ENCODE measurements at places on chromosomes 5 and 9.

- peak; percentile 57 for DNase-seq
These were observed 18.1 kb upstream of the RGMB start for GRCh38 chr5:98755406-98755805.

DNA sequence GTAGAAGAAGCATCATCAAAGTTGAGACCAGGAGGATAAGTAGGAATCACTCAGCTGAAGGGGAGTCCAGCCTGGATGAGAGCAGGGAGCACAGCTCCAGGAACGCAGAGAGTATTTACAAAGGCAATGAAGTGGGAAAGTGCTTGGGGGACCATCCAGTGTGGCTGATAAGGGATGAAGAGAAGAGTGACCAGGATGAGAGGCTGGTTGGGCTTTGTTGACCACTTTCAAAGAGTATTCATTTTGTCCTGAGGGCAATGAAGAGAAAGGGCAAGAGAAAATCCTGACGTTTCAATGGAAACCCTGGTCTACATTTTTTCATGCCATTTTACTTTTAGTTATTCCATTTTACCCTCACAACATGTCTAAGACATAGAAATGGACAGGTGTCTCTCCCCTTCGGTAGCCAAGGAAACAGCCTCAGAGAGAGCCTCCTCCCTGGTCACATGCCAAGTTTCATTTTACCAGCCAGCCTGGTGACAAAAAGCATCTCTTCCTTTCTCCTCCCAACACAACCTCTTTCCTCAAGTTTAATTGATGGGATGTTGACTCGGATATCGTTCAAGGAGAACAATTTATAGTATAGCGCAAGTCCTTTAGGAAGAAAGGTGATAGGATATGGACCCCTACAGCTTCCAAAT, 492.7 kb upstream of the CLINT1 start:
- DNase-seq = no peak

DNA sequence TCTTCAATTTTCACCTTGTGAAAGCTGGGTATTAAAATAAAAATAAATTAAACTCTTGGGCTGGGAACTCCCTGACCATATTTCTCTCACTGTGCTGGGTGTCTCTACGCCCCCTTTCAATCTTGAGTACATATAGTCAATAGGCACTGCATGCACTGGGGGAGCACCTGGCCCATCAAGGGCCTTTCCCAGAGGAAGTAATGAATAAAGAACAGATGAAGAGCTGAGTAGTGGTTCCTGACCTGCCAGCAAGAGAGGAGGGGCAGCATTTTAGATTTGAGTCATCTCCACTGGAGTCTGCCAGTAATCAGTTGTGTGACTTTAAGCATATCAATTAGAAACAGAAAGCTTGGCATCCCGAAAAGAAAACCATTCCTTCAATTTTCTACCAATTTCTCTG, 6.2 kb downstream of the MAPKAP1 start:
- DNase-seq = peak; percentile 35

- DNase-seq = no peak
These were observed 211.8 kb downstream of the DCP2 start for GRCh38 chr5:113188436-113188835.

- DNase-seq = no peak
These were observed 57.6 kb downstream of the RAPGEF1 start for GRCh38 chr9:131682261-131682660.

DNA sequence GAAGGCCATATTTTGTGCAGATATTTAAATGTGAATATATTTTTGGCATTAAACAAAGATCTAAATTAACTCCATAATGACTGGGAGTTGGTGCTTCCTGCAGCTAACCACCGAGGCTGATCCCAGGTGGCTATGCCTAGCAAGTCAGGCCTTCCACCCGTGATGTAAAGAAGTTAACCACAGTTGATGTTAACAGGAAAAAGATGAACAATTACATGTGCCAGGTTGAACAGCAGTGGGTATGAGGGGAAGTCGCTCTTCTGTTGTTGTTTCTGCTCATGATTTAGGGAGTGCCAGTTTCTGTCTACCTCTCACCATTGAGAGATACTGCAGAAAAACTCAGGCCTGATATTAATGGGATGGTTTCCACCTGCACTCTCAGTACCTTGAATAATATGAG, 334.3 kb downstream of the EBF1 start:
- no peak for DNase-seq

DNA sequence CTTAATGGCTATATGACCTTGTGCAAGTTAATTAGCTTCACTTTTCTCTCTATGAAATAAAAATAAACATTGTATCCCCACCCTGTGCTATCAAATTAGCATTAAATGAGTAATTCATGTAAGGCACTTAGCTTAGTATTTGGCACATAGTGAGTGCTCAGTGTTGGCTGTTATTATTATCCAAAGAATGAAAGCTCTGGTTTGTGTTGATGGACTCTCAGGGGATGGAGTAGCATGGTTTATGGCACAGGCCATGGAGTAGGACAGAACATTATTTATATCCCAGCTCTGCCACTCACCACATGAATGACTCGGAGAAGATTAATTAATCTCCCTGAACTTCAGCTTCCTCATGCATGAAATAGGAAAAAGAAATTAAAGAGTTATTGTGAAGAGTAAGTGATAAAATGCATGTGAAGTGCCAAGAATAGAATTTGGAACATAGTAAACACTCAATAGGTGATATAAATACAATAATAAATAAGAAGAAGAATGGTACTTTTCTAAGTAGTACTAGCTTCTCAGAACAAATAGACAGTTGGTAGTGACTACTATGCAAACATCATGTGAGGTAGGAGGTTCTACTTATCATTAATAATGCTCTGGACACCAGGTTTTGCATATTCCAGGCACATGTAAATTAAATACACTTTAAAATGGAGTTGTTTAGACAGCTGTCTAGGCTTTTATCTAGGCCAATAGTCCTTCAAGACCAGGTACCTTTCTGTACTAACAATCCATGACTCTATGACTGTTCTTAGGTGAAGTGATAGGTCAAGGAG, 146.4 kb downstream of the GRIA1 start:
- peak; percentile 72 for DNase-seq

DNA sequence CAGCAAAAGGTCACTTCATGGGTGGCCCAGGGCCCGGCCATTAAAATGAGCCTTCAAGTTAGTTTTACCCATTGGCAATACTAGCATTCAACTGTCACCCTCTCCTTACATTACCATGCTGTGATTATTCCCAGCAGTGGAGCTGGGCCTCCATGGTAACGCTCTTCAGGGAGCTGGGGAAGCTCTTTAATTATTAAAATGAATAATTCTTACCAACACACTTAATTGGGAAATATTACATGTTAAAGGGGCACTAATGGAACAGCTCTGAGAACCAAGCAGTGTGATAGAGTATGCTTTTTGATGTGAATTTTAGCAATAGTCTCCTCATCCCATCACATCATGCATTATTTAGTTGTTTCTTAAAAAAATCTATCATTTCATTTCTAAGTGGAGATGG, 187.2 kb downstream of the CEMIP2 start:
- no peak for DNase-seq

DNA sequence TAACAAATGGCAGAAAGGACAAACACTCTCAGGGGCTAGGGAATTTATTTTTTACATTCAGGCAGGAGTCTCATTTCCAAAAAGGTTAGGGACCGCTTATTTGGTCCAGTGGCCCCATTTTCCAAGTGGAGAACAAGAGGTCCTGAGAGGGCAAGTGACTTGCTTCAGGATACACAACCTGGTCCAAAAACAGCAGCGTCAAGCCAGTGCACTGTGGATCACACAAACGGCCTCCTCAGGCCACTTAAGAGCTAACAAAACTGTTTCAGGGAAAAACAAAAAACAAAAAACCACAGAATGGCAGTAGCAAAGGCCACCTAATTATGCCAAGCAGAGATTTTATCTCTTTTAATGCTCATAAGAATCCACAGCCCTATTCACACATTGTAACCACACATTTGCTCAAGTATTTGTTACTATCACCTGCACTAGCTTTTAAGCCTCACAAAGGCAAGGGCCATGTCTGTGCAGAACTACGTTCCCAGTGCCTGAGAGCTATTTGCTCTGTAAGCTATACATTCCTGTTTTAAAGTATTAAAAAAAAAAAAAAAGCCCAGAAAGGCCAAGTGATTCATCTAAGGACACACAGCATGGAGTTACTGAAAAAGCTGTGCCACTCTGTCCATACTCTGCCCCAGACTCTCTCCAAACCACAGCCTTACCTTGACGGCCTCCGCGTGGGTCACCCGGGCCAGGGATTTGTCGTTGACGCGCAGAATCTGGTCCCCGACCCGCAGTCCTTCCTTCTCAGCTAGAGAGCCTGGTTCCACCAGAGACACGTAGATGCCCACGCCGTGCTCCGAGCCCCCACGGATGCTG, 1.5 kb downstream of the WHRN start:
- no peak for DNase-seq

- peak; percentile 23 for DNase-seq
These were observed 213.4 kb downstream of the MARCHF11 start for GRCh38 chr5:15966066-15966640.

DNA sequence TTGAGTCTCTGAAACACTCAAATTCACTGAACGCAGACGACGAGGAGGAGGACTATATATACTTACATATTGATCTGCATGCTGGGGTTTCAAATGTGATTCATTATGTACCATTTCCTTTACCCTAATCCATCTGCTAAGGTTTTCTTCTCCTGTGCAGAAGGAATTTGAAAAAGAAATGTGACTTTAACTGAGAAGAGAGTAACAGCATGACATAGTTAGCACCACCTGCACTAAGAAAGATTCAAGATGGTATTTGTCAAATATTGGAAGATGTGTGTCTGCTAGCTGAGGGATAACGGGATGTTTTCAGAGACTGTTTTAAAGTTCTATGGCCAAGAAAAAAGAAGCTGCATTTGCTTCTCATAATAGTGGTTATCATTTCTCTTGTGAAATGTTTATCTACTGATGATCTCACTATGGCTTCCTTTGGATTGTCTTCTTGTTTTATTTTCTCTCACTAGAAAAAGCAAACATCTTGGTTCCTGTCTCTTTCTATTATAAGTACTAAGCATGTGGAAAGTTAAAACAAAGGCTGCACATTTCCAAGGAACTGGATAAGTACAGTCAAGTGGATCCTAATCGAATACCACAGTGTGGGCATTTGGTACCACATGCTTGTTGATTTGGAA, 89.8 kb upstream of the TLE4 start:
- DNase-seq = no peak

- DNase-seq = peak; percentile 42
These were observed 12.4 kb downstream of the CBY3 start for GRCh38 chr5:179668391-179668790.

GRCh38 chr5:157613385-157614245, 38.0 kb upstream of the ADAM19 start:
- no peak for DNase-seq

- no peak for DNase-seq
These were observed 5.7 kb upstream of the ZBTB34 start for GRCh38 chr9:126854734-126855133.

GRCh38 chr9:108811944-108812343, 43.8 kb downstream of the ACTL7B start:
- DNase-seq = no peak

DNA sequence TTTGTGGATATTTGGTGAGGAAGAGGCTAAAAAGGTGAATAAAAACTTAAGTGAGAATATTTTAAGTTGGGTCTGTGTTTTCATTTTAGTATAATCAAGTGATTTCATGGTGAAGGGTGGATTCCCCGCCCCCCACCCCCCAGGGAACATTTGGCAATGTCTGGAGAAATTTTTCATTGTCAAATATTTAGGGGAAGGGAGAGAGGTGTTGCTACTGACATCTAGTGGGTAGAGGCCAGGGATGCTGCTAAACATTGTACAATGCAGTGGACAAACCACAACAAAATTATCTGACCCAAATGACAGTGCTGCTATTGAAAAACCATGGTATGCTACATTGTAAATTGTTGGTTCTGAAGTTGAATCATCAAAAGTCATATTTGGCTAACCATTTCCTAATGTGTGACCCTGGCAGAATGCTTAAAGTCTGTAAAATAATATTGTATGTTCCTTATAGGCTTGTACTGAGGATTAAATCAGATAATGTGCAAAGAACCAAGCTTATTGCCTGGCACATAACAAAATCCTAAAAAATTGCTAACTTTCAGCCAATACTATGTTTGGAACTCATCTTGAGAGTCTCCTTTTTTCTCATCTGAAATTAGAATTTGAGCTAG, 5.6 kb downstream of the C5orf24 start:
- DNase-seq = peak; percentile 56

DNA sequence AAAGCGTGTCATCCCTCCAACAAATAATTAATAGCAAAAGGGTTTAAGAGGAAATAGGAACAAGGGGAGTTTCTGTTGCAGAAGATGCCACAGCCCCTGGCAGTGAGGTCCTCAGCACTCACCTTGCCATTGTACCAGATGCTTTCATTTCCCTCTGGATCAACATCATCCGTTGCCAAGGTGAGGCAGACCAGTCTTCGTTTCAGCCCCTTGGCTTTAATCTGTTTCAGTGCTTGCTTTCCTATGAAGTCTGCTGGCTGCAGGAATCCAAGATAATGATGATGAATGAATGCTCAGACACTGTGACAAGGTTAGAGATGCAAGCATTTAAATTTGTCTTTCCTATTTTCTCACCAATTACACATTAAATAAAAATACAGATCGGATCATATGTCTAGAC, 20.0 kb upstream of the ARSB start:
- DNase-seq = no peak

DNA sequence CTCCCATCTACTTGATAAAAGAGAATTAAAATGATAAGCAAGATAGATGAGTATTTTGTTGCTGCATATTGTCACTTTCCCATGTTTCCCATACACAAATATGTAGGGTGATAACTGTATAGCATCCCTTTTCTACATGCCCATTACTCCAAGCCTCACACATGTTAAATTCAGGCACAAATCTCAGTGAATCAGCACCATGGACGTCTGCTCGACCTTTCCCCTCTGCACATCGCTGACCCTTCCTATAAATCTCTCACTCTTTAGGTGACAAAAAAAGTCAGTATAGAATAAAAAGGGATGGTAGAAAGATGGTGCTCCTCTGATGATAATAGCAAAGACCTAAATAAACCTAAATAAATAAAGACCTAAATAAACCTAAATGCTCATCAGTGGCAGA, 1097.7 kb upstream of the C9orf72 start:
- no peak for DNase-seq

- no peak for DNase-seq
These were observed 54.6 kb upstream of the ABL1 start for GRCh38 chr9:130780415-130780814.

DNA sequence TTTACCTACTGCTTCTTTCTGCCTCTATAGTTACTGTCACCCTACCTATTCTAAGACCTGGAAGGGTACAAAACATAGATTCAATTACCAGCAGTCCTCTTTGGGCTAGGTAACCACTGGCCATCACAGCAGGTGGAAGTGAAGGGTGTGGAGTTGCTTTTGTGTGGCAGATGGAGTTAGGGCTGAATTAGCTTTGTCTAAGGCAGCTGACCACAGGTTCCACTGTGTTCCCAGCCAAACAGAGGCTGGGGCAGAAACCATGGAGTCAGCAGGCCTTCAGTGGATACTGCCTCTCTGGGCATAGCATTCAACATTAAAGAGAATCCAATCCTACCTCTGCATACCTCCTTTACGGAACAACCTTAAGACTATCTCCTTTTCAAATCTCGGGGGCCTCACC, 254.2 kb downstream of the RFX3 start:
- DNase-seq = no peak

GRCh38 chr9:19781240-19781639, 7.6 kb downstream of the SLC24A2 start:
- DNase-seq = no peak

Measured in fibroblast of skin of right biceps (primary cell).